ENCODE measurements at places on chromosomes 13 and 19.

DNA sequence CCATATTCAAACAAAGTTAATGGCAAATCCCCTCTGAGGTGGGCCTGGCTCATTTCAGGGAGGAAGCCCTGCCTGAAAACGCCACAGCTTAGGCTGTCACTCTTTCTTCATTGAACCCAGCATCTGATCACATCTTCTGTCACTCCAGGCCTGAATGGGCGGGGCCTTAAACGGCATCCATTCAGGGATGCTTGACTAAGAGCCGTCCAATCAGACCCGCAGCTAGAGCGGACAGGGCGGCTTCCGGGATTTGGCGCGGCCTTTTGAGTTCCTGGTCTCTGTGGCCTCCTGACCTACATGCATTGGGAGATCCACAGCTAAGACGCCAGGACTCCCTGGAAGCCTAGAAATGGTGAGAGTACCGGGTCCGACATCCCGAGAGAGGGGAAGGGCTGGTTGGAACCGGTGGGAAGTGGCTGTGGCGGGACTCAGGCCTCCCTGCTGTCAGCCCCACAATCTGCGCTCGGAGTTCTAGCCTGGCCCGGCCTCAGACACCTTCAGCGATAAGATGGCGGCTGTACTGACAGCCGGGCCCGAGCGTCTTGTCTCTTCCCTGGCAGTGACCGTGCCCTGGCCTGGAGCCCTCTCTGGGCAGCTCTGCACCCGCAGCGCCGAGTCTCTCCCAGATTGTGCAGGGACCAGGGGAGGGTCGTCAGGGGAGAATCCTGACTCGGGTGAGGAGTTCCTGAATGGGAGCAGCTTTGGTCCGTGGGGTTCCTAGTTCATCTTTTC, at the start of gene ZNF723:
ZNF723 (plus strand) TSS at position 261 of the 732 bp plus-strand sequence; CDS start at position 350, 89 bp downstream.
- no peak for DNase-seq

GRCh38 chr13:32376642-32377415, 51.1 kb downstream of the N4BP2L1 start:
- DNase-seq: no peak

GRCh38 chr13:33728271-33729037, 89.5 kb upstream of the RFC3 start:
- DNase-seq: no peak

GRCh38 chr19:56601375-56601774, 6.3 kb downstream of the ZNF71 start:
- DNase-seq: no peak

DNA sequence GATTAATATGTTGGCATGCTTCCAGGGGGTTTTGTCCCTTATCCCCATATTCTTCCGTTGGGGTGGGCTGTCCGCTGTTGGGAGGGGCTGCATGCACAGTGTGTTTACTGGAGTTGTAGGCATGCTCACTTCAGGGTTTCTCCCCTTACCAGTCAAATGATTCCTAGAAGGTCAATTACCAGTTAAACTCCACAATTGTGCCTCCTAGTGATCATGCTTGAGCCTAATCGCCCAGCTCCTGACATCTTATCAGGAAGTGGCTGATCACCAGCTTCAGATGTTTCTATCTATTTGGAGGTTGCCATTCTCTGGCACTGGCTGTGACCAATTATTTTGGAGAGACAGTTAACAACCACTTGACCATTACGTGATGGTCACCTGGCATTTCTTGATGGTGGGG, 1090.0 kb downstream of the SLITRK5 start:
- DNase-seq: no peak

DNA sequence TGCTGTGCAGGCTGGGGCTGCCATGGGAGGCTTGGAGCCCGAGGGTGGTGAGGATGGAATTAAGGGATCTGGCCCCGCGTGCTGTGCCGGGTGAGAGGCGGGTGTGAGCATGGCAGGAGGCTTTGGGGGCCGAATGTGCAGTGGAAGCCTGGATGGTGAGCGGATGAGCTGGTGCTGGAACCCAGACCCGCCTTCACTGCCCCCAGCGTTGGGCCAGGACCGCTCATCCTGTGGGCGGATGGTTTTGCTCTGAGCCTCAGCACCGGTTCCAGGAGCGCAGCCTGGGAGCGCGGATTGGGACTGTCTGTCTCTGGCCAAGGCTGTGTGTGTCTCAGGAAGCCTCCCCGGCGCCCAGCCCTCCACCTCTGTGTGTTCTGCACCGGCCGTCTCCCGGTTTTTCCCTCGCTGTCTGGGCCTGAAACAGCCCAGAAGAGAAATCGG, 16.7 kb downstream of the KDM4B start:
- no peak for DNase-seq
